ENCODE measurements at places on chromosomes 2 and 18.
A peak's percentile ranks its signal among the peaks of the same experiment; 100 is the strongest.

GRCh38 chr2:57802243-57802642, 244.4 kb upstream of the VRK2 start:
- DNase-seq, result no peak

GRCh38 chr2:107657049-107657448, 169.6 kb upstream of the RGPD4 start:
- no peak for DNase-seq

DNA sequence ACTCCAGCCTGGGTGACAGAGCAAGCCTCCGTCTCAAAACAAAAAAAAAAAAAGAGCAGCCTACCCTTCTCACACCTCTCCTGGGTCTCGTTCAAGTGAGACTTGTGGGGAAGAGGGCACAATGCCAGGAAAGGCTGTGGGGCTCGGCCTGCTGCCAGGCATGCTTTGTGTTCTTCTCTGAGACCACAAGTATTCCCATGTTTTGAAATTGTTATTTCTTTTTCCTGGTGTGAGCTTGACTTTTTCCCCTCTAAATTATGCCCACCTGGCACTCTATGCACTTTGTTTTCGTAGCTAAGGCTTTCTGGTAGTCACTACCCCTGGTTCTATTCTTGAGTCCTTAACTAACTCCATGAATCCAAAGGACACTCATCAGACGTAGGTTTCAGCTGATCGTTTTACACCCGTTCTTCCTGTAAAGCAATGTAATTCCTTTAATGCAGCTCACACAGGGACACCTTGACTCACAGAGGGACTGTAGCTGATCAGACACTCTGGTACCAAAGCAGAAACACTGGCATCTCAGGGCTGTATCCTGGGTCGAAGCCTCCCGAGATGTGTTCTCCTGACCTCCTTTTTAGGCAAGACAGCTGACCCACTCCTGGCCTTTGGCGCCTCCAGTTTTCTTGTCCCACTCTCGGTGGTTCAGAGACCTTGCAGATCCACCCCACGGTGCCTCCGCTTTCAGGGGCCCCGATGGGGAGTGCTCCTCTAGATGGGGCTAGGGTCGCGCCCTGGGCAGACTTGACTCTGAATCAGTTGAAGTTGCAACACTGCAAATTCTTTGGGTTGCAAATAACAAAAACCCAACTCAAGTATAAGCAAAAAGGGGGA, 193.3 kb upstream of the AGAP1 start:
- DNase-seq, result no peak

DNA sequence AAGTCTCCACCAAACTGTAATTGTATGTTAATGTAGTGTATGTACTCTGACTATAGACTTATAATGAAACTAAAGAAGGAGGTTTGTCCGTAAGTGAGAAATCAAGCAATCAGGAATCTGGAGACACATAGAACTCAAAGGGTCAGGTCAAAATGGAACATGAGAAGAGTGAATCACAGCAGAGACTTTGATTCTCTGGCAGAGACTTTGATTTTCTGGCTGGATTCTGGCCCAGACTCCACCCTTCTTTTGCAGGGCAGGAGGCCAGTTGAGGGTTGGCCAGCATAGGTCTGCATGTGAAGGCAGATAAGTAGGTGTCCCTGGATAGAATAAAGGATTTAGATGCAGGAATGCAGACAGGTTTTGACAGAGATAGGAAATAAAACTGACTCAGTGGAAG, 11.0 kb upstream of the NCKAP5 start:
- DNase-seq, result no peak

GRCh38 chr2:161101406-161101805, 58.8 kb upstream of the TANK start:
- no peak for DNase-seq

GRCh38 chr18:923144-923866, 18.6 kb downstream of the ADCYAP1 start:
- no peak for DNase-seq

- DNase-seq, result no peak
These were observed 82.0 kb downstream of the DNMT3A start for GRCh38 chr2:25259737-25260124.

DNA sequence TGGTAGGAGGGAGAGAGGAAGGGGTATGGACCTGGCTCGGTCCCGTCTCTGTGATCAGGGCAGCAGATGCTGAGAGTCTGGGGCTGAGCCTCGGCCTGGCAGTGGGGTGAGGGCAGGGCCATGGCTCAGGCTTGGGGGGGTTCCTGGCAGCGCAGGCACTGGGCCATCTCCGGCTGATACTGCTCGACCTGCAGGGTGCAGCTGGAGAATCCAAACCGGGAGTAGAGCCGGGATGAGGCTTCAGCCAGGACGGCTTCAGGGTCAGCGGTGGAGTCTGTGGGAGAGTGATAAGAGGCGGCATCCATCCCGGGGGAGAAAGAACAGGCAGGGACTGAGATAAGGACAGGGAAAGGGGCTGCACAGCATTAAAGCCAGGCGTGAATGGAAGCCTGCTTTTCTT, 7.7 kb downstream of the SLC30A3 start:
- no peak for DNase-seq

GRCh38 chr2:124668161-124668560, 643.1 kb downstream of the CNTNAP5 start:
- DNase-seq, result no peak

DNA sequence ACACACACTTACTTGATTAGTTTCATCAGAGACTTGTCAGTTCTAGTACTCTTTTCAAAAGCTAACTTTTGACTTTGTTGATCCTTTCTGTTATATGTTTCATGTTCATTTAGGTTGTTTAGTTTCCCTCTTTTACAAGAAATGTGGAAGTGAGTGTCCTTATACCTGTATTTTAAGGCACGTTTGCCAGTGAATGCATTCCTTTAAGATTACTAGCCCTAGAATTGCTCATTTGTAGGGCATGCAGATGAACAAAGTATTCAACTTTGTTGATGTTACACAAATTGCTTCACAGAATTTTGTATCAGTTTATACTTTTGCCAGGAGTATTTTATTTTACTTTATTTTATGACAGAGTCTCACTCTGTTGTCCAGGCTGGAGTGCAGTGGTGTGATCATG, 6.3 kb downstream of the IL1RL2 start:
- no peak for DNase-seq

GRCh38 chr2:218471982-218472381, 53.1 kb downstream of the VIL1 start:
- DNase-seq, result no peak

GRCh38 chr2:38731684-38732221, 19.4 kb downstream of the SRSF7 start:
- DNase-seq, result no peak

DNA sequence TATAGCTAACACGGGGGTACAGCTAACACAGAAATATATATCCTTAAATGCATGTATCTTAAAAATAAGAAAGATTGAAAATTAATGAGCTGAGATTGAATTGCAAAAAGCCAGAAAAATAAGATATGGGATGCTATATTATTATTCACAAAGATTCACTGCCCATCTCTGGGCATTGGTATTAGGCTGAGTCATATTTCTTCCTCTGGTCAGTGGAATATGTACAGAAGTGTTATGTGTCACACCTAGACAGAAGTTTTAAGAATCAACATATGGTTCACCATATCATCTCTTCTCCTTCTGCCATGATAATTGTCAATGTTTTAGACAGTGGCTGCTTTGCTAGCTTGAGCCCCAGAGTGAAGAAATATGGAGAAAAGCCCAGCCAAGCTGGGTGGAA, 14.0 kb upstream of the MCFD2 start:
- no peak for DNase-seq

DNA sequence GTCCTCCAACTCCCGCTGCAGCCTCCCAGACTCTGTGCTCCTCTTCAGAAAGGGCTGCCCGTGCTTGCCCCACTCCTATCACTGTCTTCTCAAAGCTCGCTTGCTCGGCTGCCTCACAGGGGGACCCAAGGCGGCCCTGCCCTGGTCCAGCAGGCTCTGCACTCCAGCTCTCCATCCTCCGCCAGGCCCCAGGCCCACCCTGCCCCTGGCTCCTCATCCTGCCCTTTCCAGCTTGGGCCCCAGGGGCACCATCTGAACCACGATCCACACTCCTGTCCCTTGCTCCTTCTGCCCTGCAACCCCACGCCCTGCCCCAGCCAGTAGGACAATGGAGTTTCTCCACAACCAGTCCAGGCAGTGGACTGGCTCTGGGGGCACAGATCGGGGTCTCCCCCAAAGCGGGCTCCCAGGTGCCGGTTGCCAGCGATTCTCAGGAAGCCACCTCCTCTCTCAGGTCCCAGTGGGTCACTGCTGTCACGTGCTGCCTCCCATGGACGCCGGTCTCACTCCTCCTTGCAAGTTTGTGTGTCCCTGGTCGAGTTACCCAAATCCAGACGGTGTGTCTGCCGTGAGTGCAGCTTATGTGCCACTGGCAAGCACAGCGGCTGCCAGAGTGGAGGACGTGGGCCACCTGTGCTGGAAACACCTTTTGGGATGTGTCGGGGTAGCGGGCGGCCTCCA, 238.5 kb downstream of the HDAC4 start:
- DNase-seq, result no peak

DNA sequence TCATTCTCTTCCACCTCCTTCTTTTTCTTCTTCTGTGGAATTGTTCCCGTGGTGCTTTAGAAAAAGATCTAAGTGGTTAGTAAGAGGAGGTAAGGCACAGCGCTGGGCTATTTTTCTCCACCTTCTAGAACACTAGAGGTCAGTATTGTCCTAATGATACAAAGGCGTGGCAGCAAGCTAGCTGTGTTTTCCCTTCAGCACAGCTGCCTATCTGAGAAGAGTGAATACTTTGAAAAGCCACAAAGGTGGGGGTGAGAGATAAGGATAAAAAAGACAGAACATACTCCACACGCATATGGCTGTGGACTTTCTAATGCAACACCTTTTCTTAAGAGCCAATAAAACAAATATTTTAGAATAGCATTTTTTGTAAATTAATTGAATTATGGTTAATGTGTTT, 2.1 kb downstream of the CNTNAP5 start:
- no peak for DNase-seq

GRCh38 chr2:233572468-233572867, 5.9 kb upstream of the USP40 start:
- no peak for DNase-seq

- DNase-seq, result no peak
These were observed 1793.4 kb downstream of the SUCLG1 start for GRCh38 chr2:82665691-82666090.

- DNase-seq, result no peak
These were observed 435.0 kb downstream of the TMEM182 start for GRCh38 chr2:103196802-103197201.

DNA sequence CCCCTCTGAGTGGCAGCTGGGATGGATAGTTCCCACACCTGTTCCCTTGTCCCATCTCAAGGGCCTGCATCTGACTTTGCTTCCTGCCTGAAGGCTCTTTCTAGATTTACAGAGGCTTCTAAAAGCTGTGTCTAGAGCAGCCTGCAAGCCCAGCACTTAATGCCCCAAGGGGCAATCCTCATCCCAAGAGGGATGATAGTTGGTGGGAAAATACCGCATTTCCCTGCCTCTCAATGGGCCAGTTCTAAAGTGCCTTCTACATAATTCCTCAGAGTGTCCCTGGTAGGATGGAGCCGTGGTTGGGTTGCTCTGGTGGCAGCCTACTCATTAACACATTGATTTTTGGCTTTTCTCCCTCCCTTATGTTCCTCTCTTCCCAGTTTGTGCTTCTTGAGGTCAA, 29.5 kb downstream of the LAMA3 start:
- DNase-seq, result no peak

GRCh38 chr2:174691201-174691779, 73.0 kb downstream of the CHRNA1 start:
- DNase-seq, result no peak

DNA sequence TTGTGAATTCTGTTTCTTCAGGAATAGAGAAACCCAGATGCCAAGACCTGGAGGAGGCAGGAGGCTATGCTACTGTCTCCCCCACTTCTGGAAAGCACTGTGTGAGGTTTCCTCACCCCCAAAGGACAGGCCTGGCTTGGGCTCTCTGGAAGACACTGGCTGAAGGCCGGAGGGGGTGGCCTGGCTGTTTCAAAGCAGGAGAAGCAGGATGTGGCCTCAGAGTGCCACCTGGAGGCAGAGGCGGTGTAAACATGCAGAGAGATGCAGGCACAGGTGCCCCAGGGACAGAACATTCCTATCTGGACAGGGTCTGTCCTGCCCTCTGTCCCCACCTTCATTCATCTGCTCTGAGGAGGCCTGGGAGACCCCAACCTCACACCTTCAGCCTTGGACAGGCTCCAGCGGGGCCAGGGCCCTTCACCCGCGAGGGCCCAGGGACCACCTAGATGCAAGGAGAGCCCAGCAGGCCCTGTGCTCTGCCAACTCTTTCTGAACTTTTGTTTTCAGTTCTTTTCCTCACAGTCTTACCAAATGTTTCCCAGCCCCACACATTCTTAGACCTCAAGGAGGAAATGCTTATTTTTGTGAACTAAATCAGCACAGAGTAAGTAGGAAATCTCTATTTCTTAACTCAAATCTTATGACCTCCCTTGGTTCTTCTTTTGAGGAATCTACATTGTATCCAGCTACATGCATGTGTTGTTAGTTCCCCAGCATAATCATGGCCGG, 79.2 kb downstream of the LONRF2 start:
- DNase-seq, result peak; percentile 57

GRCh38 chr2:196291873-196292800, 120.8 kb upstream of the STK17B start:
- DNase-seq, result no peak

- no peak for DNase-seq
These were observed 2.4 kb upstream of the SERPINB10 start for GRCh38 chr18:63905361-63905760.

DNA sequence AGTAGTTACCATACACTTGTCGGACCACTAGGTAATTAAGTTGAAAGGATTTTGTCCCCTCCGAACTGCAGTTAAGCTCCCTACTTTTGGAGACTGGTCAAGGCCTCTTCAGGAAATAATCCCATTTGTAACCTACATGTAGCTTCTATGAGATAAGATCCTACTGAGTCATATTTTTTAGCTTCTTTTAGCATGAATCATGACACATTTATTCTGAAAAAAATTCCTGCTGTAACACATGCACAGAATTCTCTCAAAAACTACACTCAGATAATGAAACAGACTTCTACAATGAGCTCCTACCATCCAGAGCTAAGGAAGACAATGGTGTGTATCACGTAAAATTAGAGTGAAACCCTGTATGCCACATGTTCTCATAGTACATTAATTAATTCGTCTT, 100.7 kb upstream of the CCDC195 start:
- DNase-seq, result no peak

- DNase-seq, result no peak
These were observed 20.3 kb upstream of the SH3RF3 start for GRCh38 chr2:109108740-109109139.

GRCh38 chr2:102294802-102295489, 16.4 kb upstream of the IL1RL1 start:
- no peak for DNase-seq

DNA sequence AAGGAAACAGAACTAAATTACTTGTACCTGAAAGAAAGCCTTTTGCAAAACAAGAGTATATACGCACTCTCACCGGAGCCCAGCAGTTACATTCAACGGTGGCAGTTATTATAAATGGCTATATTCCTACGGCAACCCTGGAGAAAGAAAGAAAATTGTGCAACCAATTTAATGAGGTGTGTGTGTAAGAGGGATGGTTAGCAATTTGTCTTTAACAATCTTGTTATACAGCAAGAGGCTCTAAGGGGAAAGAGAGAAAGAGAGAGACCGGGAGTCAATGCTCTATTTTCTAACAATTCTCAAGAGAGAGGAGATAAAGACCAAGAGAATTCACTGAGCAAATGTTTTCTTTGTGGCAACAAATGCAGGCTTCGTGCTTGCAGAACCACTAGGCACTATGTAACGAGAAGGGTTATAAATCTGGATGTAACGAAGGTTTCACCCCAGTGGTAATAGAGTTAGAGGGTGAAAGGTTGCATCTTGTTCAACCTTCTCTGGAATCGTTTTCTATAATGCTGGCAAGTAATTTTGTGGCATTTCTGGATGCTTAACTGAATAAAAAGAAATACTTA, 359.1 kb upstream of the SPRED2 start:
- no peak for DNase-seq

Measured in CD4-positive, alpha-beta T cell treated with Interleukin-15 for 1 hour (primary cell).